ENCODE measurements at places on chromosomes 6 and 20.

DNA sequence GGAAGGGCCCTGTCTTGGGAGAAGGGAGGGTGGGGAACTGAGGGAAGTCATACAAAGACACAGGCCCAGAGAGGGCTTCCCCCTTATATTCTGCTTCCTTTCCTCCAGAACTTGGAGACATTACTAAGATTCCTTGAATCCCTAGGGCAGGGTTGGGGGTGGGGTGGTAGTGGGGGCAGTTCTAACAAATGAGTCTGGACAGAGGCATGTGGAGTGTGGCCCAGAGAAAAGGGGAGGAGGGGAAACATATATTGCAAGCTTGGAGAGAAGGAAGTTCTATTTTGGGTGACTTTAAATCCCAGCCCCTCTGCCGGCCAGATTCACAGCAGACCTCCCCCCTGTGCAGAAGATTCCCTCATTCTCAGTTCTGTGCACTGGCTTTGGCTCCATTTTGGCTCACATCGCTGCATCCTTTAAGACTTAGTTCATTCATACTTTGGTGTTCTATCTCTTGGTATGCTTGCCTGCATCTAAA, 43.7 kb downstream of the DAAM2 start:
- DNase-seq: no peak

GRCh38 chr6:18509871-18510643, 122.9 kb downstream of the RNF144B start:
- DNase-seq: no peak

GRCh38 chr20:64268174-64268573, 12.6 kb downstream of the PCMTD2 start:
- DNase-seq: no peak

DNA sequence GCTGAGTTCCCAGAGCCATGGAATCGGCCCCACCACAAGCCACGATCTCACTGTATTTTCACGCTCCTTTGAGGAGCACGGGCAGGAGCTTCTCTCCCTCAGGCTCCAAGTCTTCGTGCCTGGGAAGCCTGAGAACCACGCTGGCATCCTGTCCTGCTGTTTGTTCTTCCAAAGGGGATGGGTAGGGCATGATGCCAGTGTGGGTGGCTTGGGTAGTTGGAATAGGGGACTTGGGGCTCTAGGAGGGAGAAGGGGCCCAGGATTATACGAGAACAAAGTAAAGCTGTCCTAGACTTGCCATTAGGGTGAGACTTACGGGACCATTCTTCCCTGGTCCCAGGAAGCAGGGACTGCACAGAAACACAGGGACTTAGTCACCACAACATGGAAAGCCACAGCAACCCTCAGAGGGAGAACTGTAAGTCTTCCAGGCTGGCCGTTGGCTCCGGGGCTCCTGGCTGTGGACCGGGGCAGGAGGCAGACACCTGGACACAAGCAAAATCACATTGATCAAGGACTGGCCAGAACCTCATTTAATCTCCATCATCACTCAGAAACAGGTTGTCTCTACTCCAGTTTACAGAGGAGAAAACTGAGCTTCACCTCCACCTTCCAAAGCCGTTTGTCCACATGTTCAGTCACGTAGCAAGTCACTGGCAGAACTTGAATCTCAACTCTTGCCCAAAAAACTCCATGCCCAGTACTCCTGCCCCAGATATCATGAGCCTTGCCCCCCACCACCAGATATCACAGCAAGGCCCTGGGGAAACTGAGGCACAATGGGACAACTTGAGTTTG, 1.3 kb downstream of the CCN5 start:
- DNase-seq: no peak

GRCh38 chr6:118611334-118611733, 40.1 kb downstream of the CEP85L start:
- no peak for DNase-seq

- DNase-seq: no peak
Measured at GRCh38 chr20:51036827-51037531, 14.1 kb upstream of the KCNG1 start.

DNA sequence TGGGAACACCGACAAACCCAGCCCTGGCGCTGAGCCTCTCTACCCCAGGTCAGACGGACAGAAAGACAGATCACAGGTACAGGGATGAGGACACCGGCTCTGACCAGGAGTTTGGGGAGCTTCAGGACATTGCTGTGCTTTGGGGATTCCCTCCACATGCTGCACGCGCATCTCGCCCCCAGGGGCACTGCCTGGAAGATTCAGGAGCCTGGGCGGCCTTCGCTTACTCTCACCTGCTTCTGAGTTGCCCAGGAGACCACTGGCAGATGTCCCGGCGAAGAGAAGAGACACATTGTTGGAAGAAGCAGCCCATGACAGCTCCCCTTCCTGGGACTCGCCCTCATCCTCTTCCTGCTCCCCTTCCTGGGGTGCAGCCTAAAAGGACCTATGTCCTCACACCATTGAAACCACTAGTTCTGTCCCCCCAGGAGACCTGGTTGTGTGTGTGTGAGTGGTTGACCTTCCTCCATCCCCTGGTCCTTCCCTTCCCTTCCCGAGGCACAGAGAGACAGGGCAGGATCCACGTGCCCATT, 15.3 kb downstream of the VEGFA start:
- no peak for DNase-seq

DNA sequence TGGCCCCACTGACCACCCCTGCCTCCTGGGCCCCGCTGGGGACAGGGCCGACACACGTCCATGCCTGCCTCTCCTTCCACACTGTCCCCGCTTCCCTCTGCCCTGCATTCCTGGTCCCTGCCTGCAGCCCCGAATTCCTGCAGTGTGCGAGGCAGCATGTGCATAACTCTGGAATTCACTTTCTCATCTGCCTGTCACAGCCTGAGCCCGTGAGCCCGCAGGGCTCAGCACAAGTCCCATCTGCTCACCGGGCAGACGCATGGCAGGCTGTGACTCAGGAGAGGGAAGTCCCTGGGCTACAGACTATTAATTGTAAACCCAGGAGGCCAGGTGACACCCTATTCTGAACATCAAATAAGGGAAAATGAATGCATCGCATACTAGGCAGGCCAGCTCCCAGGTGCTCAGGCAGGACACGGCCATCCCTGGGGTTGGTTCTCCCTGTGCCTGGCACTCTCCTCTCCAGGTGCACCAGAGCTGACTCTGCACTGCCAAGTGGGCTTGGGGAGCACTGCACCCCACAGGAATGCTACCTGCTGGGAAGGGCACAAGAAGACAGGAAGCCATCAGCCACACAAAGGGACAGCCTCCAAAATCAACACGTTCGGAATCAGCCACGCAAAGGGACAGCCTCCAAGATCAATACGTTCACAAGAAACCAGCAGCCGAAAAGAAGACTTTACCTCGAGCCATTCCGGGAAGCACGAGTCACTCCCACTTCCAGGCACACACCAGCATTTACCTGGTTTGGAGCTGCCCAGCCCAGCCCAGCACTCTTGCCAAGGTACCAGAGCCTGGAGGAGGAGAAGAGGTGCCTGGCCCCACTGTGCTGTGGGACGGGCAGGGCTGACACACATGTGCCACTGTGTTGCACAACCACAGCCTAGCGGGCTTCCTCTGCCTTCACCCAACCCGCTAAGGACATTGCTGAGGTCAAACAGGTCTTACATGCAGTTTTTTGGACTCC, 65.9 kb downstream of the DLL1 start:
- DNase-seq: no peak

DNA sequence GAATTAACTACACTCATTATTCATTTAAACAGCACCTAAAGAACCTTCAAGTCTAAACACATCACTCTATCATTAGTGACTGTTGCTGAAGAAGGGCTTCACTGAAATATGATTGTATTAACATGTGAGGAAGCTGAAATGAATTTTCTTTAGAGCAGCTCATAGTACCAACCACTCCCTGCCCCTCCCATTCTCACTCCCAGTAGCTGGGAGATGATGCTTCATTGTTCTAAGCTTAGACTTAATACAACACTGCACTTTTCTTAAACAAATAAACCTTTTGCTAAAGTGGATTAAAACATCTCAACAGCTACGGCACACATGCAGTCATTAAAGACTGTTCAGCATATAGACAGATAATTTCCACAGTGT, 63.1 kb downstream of the ATXN1 start:
- peak; percentile 17 for DNase-seq

DNA sequence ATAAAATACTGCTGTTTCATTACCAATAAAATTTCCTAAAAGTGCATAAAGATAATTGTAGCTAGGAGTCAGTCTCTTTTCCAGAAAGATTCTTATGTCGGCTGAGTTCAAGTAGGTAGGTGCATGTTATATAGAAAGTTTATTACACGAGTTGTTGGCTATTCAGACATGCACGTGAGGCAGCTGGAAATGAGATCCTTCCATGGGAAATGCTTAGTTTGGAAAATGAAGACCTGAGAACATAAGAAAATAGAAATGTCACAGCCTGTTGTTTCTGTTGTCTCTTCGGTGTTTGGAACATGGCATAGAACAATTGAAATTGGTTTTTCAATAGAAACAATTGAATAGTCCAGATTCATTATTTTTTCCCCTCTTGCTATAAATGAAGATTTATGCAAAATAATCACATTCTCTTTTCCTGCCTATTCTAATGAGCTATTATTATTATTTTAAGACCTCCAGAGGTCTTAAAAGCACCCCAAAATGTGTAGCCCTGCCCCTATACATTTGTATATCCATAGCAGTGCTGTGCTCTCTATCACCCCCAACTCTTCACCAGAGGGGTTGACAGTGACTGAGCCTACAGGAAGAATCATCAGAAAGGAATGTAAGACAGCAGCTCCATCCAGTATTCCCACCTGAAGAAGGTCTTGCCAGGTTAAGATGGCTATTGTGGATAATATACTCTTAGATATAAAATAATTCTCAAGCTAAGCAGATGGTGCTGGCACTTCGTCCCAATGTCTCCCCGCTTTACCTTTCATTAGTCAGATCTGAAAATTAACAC, 82.2 kb downstream of the ZDHHC14 start:
- no peak for DNase-seq

- DNase-seq: peak; percentile 28
Measured at GRCh38 chr6:133983099-133983939, 30.3 kb downstream of the TBPL1 start.

GRCh38 chr6:94636780-94637385, 940.5 kb upstream of the MANEA start:
- DNase-seq: no peak

DNA sequence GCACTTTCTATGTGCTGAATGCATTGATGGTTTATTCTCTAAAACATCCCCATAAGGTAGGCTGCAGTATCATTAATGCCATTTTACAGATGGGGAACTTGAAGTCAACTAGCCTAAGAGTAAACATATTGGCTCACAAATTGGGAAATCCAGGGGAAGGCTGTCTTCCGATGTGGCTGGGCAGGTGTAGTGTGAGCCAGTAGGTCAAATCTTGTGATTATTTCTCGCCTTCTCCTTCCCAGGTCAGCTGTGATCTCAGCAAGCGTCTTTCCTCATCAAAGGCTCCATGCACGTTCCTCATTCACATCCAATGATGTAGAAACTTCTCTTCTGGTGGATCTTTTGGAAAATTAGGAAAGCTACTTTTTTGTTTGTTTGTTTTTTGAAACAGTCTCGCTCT, 94.1 kb upstream of the SHLD1 start:
- DNase-seq: no peak

DNA sequence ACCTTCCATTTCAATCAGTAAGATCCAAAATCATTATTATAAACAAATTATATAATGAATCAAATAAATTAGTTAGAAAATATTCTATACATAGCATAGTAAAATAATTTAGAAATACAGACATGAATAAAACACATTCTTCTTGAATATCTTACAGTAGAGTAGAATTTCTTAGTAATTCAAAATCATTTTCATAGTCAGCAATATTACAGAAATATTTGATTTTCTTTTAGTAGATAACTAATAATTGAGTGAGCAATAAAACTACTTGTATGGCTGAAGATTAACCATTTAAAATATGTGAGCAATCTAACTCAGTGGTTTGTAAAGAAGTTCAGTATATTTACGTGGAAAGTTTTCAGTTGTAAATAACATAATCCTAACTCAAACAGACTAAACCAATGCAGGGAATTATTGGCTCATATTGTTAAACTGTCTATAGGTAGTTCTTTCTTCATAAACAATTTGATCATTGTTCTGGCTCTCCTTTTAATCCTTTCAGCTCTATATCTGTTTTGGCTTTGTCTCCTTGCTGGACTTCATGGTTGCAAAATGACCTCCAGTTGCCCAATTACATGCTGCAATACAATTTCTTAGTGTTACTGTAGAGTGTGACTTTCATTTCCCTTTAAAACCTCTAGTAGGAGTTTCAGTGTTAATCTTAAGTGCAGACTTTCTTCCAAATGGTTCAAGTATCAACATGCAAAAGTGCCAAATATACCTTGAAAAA, 307.5 kb downstream of the EYS start:
- no peak for DNase-seq

Data from stimulated activated CD4-positive, alpha-beta T cell treated with anti-CD3 and anti-CD28 coated beads, Interleukin-4, amount 100 ng/mL, for 24 hours (primary cell).